ENCODE measurements at places on chromosomes 2 and 18. TPM values are rescaled to one million over a fixed set of nuclear protein-coding genes. Genes with fewer than 3 reads are reported as not detected.

Gene MYOM1
- 0.10 TPM for total RNA-seq

- DNase-seq = no peak
These were observed 28.3 kb downstream of the GLI2 start for GRCh38 chr2:120763931-120764330.

Gene TM4SF20
- total RNA-seq = 0.99 TPM

- DNase-seq = no peak
These were observed 308.9 kb upstream of the CCDC68 start for GRCh38 chr18:55268151-55268601.

DNA sequence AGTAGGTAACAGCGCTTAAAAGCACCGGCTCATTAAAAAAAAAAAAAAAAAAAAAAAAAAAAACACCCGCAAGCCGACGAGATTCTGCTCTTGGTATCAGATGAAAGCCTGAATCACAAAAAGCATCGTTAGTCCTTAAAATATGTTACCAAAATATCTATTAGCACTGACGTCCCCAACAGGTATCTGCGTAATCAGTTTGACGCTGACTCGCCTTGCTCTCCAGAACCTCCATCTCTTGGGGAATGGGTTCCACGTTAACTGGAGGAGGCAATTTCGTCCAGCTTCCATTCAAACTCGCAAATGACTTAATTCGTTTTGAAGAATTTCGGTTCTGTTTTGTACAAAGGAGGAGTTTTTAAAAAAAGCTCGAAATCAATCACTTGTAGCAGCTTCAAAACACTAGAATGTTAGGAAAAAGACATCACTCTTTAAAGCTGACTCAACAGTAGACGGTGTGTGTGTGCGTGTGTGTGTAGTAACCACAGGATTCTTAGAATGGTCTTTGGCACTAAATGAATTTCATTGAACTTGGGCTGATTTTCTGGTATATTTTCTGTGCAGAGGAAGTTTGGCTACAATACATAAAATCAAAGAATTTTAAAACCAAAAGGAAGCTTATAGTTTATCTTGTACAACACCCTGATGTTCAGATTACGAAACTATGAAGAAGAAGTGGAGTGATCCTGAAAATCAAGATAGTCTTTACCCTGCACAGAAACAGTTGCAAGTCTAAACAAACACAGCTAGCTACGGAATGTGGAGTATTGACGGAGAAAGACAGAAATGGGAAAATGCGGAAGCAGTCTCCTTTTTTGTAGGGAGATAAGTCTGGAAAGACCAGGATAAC is 1.1 kb upstream of the PGAP1 start:
- peak; percentile 36 for DNase-seq

- DNase-seq = no peak
These were observed 28.3 kb downstream of the ADAM23 start for GRCh38 chr2:206471524-206472062.

- no peak for DNase-seq
These were observed 31.8 kb upstream of the RIOK3 start for GRCh38 chr18:23421277-23421676.

Gene KCNF1
- 1.6 TPM for total RNA-seq

Gene LDLRAD4
- not detected for total RNA-seq

DNA sequence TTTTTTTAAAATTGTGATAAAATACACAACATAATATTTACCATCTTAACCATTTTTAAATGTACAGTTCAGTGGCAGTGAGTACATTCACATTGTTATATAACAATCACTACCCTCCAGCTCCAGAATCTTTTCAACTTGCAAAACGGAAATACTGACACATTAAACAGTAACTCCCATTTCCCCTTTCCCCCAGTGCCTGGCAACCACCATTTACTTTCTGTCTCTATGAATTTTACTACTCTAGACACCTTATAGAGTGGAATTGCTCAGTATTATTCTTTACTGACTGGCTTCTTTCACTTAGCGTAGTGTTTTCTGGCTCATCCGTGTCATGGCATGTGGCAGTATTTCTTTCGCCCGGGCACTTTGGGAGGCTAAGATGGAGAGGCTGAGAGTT is 32.6 kb downstream of the FASTKD2 start:
- DNase-seq = no peak

GRCh38 chr2:146068051-146068450 is 1548.1 kb upstream of the ZEB2 start:
- DNase-seq = no peak

DNA sequence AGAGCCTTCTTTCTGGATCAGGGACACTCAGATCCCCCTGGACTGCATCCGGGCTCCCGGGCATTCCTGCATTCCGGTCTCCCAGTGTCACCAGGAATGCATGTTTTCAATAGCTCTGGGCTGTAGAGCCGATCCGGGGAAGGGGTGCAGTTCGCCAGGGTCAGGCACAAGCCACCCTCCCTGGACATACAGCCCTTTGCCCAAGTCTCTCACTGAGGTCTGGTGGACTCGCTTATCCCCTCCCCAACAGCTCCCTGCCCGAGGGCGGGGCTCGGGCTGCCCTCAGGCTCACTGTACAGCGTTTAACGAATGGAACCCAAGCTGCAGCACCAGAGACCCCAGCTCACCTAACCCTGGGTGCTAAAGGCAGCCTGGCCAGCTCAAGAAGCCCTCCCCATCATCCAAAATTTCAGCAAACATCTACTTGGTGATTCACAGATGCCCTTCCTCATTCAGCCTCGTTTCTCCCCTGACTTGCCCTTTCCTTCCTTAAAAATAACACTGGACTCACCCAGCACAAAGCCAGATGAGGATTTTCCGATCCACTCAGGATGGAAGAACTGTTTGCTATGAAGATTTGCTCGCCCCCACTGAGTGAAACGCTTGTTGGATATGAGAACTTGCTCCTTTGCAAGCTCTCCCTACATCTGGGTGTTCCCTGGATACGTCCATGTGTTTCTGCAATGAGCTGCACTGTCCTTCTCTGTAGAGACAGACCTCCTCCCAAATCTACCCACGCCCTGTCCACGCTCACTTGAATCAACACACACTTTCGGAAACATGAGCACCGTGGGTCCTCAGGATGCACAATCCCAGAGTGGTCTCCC is 58.1 kb downstream of the PXDN start:
- DNase-seq = no peak

DNA sequence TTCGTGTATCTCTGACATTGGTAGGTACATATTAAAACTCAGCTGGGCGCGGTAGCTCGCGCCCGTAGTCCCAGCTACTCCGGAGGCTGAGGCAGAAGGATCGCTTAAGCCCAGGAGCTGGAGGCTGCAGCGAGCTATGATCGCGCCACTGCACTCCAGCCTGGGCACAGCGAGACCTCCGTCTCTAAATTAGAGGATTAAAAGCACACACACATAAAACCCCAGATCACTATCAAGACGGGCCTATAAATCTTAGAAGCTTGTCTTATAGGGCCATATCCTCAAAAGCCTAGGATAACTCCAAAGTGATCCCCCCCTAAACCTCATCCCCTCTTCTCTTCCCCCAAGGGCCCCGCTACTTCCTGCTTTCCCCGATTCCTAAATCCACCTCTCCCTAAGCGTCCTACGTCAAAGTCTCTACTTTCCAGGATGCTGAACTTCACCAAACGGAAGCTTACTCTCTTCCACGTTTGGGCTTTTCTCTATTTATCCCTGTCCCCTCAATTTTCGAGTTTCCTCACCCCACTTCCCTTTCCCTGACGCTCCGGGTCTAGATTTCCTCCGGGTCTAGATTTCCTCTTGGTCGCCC is 707 bp downstream of the KRCC1 start:
- no peak for DNase-seq

- DNase-seq = no peak
These were observed 376.5 kb downstream of the ALK start for GRCh38 chr2:29544917-29545316.

Gene CHRNG
- not detected for total RNA-seq

GRCh38 chr2:37323176-37323780 is 1.4 kb downstream of the PRKD3 start:
- no peak for DNase-seq

Gene CCDC93
- total RNA-seq = 13.5 TPM

GRCh38 chr2:224552771-224553170 is 32.4 kb downstream of the CUL3 start:
- no peak for DNase-seq
